ENCODE measurements at places on chromosomes 4 and X.
A peak's percentile ranks its signal among the peaks of the same experiment; 100 is the strongest.

DNA sequence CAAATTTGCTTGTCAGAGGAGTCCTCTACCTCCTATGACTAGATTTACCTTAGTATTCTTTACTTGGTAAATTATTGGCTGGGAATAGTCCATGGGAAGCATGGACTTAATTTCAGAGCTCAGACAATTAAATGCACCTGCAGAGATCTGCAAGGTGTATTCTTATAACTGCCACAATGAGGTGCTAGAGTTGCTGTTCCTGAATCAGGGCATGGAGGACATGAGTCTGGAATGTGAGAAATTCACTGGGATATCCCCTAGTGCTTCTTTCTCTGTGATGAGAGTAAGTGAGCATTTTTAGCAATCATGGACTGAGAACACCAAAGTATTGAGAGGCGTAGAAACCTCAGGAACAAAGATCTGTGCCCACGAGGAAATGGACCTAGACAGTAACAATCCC lies 32.9 kb upstream of the GRID2 start:
- no peak for DNase-seq

GRCh38 chrX:18877469-18877868 lies 106.4 kb downstream of the PHKA2 start:
- no peak for DNase-seq

DNA sequence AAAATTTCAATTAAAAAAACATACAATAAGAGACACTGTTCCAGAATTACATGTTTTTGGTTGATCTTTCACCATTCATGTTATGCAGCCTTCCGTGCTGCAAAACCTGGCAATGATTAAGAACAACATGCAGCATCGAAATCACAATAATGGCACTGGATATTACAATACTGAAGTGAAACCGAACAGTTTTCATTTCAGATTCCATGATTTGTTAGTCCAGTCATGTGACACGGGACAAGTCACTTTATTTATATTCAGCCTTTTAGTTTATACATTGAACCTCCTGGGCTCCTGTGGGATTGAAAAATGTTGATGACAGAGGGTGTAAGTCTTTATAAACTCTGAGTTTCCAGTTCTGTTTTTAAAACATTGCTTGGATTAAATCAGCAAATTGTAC lies 142.5 kb upstream of the TTC29 start:
- DNase-seq = peak; percentile 25

- DNase-seq = peak; percentile 81
Observed at GRCh38 chrX:9530848-9531274, 66.0 kb downstream of the TBL1X start.

- peak; percentile 81 for DNase-seq
Observed at GRCh38 chr4:152106781-152107321, 346.0 kb upstream of the GATB start.

DNA sequence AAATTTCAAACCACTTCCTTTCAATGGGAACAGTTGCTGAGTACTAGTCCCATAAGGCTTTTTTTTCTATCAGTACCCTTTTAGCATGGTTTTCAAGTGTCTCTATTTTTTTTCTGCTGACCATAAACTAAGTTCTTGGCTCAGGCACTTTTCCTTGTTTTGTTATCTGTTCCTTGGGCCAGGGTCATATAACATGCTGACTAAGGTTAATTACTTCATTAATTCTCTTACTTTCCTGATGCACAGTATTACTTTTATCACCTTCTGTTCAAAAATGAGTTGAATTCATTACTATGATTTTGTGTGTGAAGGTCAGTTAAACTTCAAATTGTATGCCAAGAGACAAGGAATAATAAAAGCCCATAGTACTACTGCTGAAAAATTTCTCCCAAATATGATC lies 19.7 kb upstream of the BTC start:
- no peak for DNase-seq

DNA sequence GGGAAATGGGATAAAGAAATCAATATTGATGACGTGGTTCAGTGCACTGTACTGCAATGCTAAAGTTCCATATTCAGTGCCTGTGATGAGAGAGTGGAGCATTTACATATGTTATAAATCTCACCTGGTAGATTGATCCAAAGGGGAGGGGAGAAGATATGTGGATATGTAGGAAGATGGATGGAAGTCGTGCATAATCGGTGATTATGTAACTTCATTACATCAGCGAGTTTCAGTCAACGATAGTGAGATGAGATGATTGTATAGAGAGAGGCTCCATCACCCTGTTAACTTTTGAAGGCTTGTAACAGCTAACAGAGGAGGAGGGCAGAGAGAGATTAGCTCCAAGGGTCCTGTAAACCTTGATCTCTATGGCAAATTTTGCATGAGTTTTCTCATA lies 1.8 kb downstream of the IL1RAPL1 start:
- DNase-seq = no peak

DNA sequence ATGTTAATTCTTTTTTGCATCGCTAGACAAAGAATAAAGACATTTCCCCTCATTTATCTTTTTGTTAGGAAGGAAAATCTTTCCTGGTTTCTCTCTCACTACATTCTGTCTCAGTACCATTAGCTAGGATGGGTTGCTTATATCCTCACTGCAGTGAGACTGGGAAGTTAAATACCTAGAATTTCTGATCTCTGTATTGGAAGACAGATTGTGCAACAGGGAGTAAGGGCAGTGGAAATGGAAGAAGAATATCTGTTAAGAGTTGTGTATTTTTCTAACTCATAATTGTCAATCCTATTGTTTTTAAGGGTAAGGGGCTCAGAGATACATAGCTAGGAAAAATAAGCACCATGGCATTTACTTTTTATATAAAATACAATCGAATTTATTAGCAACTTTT lies 19.6 kb downstream of the PTPN13 start:
- no peak for DNase-seq
